ENCODE measurements at places on chromosomes 4 and X.

GRCh38 chr4:7330811-7331681, 103.7 kb downstream of the PSAPL1 start:
- no peak for DNase-seq

DNA sequence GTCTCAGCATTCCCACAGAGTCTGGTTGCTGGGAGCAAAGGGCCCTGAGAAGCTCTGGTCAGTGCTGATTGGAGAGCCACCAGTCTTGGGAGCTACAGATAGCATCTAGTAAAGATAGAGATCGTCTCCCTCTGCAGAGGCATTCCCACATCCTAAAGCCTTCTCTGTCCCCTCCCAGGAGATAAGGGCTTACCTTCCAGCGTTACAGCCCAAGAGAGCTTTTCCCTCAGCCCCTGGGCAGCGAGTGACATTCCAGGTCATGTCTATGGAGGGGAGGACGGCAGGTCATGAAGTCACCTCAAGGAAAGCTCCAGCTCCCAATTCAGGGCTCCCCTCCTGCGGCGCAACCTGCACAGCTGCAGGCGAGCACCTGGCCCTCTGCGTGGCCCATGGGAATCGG, 29.9 kb downstream of the CLDN34 start:
- no peak for DNase-seq

GRCh38 chrX:17990532-17990931, 129.4 kb upstream of the RAI2 start:
- no peak for DNase-seq

DNA sequence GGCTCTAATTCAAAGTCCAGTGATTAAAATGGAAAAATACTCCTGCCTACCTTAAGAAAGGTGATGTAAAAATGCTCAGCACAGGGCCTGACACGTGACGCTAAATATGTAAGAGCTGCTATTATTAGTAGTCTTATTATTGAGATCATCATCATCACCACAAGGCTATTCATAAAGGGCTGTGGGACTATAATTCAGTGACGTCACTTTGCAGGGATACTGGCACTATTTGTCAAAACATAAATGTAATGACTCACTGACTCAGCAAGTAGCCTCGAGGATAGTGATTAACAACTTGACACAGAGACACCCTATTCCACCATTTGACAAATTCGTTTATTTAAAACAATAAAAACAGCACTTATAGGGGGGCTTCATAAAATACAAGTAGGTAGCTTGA, 258.9 kb downstream of the SPANXN1 start:
- DNase-seq, result no peak

GRCh38 chr4:90357117-90357710, 230.0 kb downstream of the CCSER1 start:
- DNase-seq, result peak; percentile 58

DNA sequence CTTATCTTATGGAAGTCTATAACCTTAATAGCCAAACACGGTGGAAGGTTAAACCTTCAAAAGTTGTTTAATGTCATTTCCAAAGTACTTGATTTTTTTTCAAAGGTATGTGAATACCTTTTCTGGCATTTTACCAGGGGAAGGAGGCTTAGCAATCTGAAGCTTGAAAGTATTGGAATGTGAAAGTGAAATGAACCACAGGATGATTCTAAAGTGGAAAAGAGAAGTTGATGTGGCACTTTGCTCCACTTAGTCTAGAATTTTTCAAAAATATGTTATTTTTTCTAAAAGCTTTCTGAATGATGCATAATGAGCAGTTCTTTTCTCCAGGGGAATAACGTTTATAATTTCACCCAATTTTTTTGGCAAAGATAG, 19.2 kb downstream of the PI4K2B start:
- no peak for DNase-seq

- peak; percentile 40 for DNase-seq
Measured at GRCh38 chr4:121307445-121308327, 73.1 kb downstream of the QRFPR start.

GRCh38 chr4:125626946-125627345, 312.2 kb downstream of the FAT4 start:
- no peak for DNase-seq

GRCh38 chrX:46165411-46165810, 379.8 kb downstream of the ZNF674 start:
- DNase-seq, result peak; percentile 77

GRCh38 chrX:22012051-22012450, 20.1 kb upstream of the PHEX start:
- DNase-seq, result no peak

GRCh38 chr4:178255172-178255571, 812.9 kb upstream of the AGA start:
- DNase-seq, result no peak

GRCh38 chr4:54527532-54527931, 130.2 kb upstream of the KIT start:
- no peak for DNase-seq

- DNase-seq, result no peak
Measured at GRCh38 chrX:55201930-55202579, 18.1 kb upstream of the PAGE5 start.

DNA sequence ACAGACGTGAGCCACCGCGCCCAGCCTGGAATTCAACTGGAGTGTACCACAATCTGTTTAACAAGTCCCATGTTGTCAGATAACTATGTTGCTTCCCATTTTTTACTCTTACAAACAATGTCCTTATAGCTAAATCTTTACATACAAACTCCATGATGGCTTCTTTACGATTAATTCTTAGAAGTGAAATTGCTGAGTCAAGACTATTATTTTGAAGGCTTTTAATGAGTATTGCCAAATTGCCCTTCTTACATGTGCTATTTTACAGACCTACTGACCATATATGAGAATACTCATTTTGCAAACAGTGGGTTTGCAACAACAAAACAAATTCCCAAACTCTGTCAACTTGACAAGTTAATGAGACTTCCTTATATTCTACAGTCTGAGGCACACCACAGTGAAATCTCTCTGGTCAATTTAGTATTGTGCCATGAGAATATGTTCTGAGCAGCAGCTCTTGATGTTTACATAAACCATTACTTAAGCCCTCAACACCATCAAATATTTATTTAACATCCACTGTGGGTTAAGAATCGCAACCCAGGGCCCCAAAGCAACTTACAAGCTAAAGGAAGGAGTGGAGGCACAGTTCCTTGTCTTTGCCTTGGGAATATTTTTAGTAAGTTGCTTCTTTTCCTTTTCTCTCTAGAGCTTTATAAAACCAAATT, 128.5 kb downstream of the SPRY1 start:
- DNase-seq, result peak; percentile 40

- DNase-seq, result no peak
Measured at GRCh38 chrX:112867570-112867969, 26.9 kb upstream of the AMOT start.

GRCh38 chr4:38105475-38106220, 145.4 kb downstream of the PTTG2 start:
- no peak for DNase-seq

DNA sequence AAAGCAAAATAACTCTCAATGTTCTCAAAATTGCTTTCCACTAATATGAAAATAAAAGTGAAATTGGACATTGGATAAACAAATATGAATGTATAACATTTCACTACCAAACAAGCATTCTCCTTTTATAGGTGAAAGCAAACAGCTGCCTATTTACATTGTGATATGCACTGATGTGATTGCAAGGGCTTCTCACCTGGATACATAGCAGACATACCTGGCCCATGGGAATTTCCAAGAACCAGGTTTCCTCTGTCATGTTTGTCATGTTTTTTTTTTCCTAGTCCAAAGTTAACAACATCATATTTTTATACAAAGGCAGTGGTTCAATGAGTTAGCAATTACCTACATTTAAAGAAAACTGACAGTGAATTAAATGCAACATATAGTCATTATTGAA, 228.5 kb downstream of the ANKRD50 start:
- DNase-seq, result no peak

DNA sequence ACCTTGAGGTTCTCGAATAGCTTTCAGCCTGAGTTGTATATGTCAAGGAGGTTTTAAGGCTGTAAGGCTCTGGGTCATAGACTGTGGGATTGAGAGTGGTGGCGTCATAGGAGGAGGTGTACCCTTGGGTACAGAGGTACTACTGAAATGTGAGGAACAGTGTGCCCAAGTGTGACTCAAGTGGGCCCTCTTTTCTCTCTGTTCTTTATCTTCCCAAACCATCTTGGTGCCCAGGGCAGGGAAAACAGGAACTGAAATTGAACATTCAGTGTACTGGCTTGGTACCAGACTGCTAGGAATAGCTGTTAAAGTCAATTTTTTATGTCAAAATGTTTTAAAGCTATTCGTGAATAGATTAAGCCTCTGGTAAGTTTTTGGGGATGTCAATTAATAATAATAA, 136.2 kb upstream of the RPS6KA3 start:
- DNase-seq, result no peak

GRCh38 chr4:55256787-55257186, 89.3 kb upstream of the SRD5A3 start:
- DNase-seq, result no peak

DNA sequence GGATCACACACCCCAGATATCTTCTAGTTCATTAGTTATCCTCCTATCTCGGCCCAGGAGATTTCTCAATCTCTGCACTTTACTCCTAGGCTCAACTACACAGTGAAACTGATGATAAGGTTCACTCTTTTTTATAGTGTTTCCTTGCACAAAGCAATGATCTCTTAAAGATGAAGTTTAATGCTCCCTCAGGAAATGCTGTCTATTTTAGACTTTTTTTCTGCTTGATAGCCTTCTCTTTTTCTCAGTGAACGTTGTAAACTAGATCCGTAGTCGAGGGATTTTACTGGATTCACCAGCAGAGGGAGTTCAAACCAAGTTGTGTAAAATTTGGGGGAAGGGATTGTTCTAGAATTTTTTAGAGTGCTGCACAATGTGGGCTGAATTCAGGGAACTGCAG, 269.6 kb downstream of the GBA3 start:
- peak; percentile 67 for DNase-seq

GRCh38 chr4:82381235-82381634, 7.4 kb upstream of the HNRNPD start:
- no peak for DNase-seq

DNA sequence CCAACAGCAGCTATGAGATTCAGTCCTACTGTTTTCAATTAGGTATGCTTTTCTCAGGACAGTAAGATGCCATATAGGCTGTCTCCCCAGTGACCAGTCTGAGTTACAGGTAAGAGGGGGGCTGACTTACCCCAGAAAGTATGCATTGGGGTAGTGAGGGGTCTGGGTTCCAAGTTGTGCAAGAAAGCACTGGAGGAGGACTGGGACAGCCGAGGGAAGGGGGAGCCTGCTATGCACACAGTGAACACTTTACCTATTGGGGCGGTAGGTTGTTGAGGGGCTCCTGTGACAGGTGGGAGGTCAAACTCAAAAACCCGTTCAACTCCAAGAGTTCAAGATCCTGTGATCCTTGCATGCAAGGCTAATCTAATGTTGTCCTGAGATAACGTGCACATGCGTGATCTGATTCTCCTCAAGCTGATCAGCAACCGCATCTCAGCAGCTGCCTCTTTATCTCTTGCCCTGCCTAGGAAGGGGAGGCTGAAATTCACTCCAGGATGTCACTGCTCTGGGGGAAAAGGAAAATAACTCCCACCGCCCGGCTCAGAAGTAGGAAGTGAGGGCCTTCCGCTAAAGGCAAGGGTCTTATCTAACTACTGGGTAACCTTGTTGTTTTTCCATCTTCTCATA, 108.8 kb upstream of the KIT start:
- no peak for DNase-seq

DNA sequence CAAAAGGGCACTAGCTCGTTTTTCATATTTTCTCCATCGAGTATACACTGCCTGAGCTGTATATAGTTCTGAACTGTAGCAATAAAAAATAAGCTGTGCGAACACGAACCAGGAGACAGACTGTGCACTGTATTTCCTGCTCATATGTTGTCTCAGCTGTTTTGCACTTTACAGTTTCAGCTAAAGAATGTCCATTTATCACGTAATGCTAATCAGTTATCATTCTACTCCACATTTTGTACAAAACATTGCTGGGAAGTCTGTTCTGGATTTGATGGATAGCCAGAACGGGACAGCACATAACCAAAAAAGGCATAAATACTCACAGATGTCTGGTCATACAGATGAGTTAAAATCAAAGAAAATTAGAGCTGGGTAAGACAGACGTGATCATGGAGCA, 315.5 kb upstream of the ADGRL3 start:
- peak; percentile 72 for DNase-seq

DNA sequence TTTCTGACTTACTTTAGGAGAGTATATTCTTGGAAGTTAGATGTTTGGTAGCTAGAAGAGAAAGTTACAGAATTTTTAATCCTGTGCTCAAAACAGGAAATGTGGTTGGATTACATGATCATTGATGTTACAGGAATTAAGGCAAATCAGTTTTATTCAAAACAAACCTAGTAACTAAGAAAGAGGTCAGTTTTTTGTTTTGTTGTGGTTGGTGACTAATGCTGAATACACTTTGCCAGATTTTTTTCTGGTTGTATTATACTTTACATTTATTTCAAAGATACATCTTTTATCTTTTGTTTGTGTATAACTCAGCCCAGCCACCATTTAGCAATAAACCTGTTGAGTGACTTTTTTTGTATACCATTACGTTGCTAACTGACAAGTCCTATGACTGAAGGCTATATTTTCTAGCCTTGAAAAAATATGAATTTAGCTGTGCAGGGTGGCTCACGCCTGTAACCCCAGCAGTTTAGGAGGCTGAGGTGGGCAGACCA, 116.7 kb downstream of the KLHL8 start:
- peak; percentile 83 for DNase-seq

DNA sequence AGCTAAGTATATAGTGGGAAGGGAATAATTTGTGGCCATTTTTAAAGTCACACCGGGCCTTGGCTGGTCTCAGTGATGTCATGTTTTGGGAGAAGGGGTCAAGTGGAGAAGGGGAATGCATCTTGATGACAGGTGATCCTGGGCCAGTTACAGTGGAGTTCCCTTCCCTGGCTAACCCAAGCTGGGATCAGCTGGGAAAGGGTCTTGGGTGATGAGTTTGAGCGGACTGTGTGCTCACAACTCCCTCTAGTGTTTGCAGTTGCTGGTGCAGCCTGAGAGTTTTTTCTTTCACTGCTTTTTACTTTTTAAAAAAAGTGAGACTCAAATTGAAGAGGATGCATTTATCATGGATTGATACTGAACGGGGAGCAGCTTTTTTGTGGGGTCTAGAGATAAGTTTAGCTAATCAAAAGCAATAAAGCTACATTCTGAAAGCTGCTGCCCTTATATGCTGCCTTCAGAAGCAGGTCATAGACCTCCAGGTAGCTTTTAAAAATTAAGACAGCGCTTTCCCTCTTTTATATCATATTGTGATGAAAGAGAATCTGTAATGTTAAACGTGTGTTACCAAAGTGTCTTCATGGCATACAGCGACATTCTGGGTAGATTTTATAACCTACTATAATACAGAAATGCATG, 164.7 kb downstream of the DCLK2 start:
- DNase-seq, result peak; percentile 58

Data from fibroblast of skin of back (primary cell).